ENCODE measurements at places on chromosomes 1 and 21. TPM values are rescaled to one million over a fixed set of nuclear protein-coding genes. Genes with fewer than 3 reads are reported as not detected.

- DNase-seq, result no peak
These were observed 378.4 kb downstream of the SETD4 start for GRCh38 chr21:35681946-35682345.

- no peak for DNase-seq
These were observed 32.2 kb downstream of the SLC30A7 start for GRCh38 chr1:100928128-100928527.

The OR2T29 gene
- not detected for total RNA-seq

- no peak for DNase-seq
These were observed 45.7 kb downstream of the CAPN9 start for GRCh38 chr1:230792691-230793462.

DNA sequence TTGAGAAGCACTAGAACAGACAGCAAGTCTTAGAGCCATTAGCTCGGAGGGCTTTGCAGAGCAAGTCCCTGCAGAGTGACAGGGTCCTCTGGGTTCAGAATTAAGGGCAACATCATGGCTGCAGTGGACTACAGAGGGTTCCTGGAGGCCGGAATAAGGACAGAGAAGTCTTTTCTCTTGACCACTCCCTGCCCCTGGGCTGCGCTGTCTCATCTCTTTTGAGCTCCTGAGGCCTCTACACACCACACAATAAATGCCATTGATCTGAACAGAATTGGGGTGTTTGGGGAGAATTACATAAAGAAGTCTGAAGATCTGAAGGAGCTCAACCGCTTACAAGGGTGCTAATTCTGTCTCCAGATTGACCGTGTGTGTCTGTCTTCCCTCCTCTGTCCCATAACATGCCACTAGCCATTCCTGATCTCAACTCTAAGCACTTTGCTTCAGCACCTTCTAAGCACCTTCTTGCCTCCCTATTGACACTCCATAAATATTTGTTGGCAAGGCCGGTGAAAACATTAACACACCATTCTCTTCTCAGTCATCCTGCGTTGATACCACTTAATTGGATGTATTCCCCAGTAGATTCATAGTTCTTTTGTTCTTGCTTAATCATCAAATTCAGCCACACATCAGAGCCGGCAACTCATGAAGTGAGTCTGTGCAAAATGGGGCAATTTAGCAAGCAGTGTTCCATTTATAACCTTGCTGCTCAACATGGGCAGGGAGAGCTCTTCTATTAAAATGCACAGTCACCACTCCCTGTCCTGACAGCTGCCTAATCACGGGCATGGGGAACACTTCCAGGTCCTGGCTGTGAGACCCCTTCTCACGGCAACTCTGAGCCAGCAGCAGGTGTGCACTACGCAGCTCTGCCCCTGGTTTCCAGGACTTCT lies 49.7 kb downstream of the NMNAT2 start:
- DNase-seq, result no peak

The RGSL1 gene
- not detected for total RNA-seq

Measured in left colon (tissue), 2 donors.